ENCODE measurements at places on chromosomes 2 and 18.

DNA sequence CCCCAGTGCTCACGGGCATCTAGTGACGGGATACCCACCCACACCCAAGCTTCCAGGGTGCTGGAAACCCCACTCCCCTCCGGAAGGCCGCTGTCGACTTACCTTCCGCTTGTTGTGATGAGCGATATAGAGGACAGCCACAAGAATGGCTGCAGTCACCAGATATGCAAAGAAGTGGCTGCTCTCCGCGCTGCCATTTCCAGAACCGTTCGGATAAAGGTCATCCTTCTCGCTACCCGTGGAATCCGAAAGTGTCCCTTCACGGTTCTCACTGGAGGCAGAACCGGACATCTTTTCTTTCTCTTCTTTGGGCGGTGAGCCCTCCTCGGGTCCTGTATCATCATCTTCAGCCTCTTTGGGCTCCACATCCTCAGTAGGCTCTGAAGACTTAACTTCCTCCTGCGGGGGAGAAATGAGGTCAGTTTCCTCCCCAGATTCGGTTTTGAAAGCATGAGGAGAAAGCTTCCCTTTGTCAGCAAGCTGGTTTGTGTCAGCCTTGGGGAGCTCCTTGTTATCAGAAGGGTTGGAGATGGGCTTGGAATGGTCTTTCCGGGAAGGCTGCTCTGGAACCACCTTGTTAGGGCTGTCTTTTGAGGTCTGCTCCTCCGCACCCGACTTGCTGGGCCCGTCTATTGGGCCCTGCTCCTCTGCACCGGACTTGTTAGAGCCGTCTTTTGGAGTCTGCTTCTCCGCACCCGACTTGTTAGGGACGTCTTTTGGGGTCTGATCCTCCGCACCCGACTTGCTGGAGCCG lies 1.2 kb downstream of the TGOLN2 start:
- no peak for DNase-seq

GRCh38 chr2:121175326-121175725 lies 109.7 kb downstream of the TFCP2L1 start:
- DNase-seq: no peak

GRCh38 chr2:72148837-72149555 lies 1.3 kb upstream of the CYP26B1 start:
- DNase-seq: no peak

- DNase-seq: no peak
Measured at GRCh38 chr2:100939445-100939844, 62.6 kb upstream of the RPL31 start.

DNA sequence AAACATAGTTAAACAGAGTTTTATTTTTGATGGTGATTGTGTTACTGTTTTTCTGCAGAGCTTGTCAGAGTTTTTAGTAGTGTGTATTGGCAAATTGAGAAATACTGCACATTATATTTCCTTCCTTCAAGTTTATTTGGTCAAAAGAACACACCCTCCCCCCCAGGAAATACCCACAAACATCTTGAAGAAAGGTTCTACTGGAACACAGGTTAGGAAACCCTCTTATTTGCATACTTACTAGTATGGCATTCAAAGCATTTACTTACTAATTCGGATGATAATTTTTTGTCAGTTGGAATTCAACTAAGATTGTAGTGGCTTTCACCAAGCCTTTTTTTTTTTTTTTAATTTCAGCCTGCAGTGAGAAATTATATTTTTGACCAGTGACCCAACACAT lies 9.1 kb downstream of the CAB39 start:
- no peak for DNase-seq

DNA sequence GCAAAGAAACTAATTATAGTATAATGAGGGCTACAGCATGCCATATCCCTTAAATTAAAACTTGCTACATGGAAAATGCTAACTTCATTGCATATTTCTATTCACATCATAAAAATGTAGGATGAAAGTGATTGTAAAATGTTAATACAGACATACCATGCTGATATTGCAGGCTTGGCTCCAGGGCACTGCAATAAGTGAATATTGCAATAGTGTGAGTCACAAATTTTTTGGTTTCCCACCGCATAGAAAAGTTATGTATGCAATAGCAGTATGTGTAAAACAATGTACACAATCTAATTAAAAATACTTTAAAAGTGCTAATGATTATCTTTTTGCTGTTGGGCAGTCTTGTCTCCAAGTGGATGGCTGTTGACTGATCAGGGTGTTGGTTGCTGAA lies 162.1 kb downstream of the CD8B2 start:
- DNase-seq: no peak

DNA sequence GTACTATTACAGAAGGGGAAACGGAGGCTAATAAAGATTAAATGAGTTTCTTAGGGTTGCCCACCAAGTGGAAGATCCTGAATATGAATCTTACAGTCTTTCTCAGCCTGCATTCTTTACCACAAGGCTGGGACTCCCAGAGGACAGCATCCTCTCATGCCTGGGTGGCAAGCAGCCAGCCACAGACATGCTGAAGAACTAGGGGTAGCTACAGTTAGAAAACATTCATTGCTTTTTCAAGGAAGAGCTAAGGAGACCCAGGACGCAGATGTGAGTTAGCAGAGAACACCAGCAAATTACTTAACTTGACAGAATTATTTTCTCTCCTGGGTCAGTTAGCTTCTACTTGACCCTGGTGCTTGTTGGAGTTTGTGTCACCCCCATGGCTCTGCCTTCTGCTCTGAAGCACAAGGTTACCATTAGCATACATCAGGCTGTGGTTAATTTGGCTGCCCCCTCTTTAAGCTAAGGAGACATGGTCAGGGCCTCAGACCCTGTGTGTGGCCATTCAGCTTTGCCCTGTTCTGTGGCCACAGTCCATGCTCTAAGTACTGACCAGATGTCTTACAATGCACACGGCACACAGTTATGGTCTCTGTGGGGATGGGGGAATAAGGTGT lies 132.3 kb upstream of the TNP1 start:
- no peak for DNase-seq

- DNase-seq: no peak
Measured at GRCh38 chr2:239727182-239727775, 297.9 kb downstream of the NDUFA10 start.

GRCh38 chr2:129550536-129550935 lies 428.9 kb upstream of the RAB6C start:
- no peak for DNase-seq

DNA sequence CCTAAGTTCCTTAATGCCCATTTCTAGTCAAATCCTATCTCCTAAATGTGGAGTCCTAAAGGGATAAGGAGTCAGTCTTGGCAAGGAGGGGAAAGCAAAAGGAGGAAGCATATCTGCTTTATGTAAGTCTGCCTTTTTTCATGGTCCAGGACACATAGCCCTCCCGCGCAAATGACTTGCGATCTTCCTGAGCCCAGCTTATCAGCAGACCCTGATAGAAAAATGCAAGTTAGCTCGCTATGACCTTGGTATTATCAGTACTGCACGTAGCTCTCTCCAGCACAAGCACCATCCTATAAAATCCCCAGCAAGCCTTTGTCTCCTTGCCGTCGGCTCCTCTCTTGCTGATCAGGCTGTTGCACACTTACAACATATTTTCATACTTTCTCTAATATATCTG lies 281.4 kb upstream of the KCNH7 start:
- no peak for DNase-seq

- DNase-seq: no peak
Measured at GRCh38 chr2:222398446-222398885, 25.9 kb upstream of the SGPP2 start.

- no peak for DNase-seq
Measured at GRCh38 chr2:85668009-85668856, at the start of gene SFTPB. SFTPB (minus strand) TSS chr2:85668199; CDS start chr2:85668183, 16 bp downstream.

DNA sequence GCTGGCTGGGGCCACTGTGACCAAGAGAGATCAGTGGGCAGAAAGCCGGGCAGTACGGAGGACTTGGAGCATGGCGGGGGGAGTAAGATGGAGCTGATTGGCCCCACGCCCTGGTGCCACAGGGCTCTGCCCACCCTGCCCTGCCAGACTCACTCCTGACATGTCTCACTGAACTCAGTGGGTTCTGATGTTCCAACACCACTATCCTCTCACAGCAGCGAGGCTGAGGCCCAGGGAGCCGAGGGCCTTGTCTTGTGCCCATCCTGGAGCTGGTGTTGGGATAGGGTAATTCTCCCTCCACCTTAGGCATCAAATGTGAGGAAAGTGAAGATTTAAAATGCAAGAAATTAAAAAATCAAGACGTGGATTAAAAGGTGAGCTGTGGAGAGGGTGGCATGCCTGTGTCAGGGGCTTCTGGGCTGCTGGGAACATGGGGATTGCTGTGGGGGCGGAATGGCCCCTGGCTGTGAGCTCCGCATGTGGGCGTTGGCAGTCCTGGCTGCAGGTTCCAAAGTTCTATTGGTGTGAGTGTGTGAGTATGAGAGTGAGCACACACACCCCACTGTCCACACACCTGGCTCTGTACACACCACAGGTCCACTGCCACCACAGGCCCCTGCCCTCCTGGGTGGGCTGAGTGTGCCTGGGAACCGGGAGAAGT lies 283.5 kb upstream of the HS6ST1 start:
- DNase-seq: no peak

DNA sequence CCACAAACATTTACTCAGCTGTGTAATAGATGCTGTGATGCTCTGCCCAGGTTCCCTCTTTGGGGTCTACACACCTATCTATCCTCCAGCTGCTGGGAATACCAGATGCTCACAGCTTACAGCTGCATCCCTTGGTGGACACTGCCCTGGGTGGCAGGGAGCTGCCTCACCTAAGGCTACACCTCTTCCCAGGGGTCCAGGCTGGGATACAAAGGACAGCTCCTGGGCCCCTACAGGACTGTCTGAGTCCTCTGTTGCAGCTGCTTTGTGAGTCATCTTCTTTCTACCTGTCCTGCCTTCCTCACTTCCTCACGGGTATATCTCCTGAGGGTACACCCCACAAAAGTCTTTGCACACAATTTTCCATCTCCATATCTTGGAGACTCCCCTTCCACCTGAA lies 27.6 kb downstream of the THNSL2 start:
- no peak for DNase-seq

GRCh38 chr2:45841752-45842407 lies 190.4 kb downstream of the PRKCE start:
- DNase-seq: no peak

GRCh38 chr2:48357351-48357750 lies 172.6 kb upstream of the STON1 start:
- DNase-seq: no peak

- no peak for DNase-seq
Measured at GRCh38 chr2:70412294-70413070, 110.6 kb upstream of the FAM136A start.

GRCh38 chr18:45164551-45164950 lies 450.7 kb upstream of the SLC14A2 start:
- DNase-seq: no peak

- no peak for DNase-seq
Measured at GRCh38 chr2:223735659-223736244, 101.6 kb downstream of the AP1S3 start.

DNA sequence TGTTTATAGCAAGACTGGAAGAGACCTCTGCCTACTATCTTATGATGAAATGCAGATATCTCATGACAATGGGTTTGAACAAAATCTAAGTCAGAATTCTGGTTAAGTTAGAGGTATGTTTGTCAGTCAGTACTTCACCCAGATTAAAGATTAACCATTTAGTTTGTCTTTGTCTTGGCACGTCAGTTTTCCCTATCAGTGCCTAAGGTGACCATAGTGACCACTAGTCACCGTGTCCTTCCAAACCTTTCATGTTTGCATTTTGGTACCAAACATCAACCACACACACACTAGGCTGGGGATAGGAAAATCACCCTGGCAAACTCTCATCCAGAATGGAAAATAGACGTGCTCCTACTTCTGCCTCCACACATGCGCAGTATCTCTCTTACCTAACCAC lies 248.9 kb downstream of the PIEZO2 start:
- DNase-seq: no peak

- DNase-seq: no peak
Measured at GRCh38 chr2:39568561-39569006, 97.1 kb upstream of the TMEM178A start.

GRCh38 chr2:235773188-235773928 lies 279.5 kb downstream of the AGAP1 start:
- no peak for DNase-seq

GRCh38 chr18:21575656-21576055 lies 24.8 kb downstream of the ESCO1 start:
- DNase-seq: no peak

DNA sequence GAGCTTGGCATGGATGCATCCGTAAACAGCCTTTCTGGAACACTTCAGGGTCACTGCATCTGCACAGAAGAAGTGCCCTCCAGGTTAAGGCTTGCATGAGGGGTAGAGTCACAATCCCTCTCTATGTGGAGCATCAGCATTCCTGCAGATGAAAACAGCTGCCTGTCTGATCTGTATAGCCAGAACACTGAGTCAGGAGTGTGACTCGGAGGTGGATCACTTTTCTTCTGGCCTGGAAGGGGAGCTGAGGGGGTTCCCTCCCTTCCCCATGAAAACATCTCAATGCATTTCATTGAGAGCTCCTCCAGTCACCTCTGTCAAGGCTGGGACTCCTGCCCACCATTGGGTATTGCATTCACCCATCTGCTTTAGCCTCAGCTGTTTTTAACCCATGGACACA lies 72.5 kb upstream of the SERPINE2 start:
- no peak for DNase-seq

DNA sequence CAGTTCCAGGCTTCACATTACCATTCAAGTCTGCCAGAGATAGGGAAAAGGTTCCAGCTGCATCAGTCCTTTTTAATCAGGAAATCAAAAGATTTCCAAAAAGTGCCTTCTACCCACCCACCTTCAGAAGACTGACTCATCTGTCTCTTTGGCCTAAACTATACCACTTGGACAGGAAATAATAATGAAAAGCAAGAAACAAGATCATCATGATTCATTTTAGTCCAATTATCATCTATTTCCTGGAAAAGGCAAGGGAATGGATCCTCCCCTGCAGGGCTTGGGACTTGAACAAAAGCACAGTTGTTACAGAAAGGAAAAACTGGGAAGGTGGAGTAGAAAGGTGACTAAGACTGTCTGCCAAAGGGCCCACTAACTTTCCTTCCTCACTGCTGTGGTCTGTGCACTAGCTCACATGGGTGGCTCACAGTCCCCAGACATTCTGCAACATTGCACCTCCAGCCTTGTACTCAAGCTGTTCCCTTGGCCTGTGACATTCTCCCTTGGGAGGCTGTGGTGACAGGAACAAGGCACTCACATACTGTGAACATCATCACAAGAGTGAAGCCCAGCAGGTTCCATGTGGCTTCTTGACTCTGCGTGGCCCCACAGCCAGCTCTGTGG lies 75.3 kb downstream of the VSNL1 start:
- no peak for DNase-seq

- no peak for DNase-seq
Measured at GRCh38 chr18:22467760-22468553, 50.2 kb upstream of the CTAGE1 start.

GRCh38 chr2:56981554-56981953 lies 797.8 kb downstream of the CCDC85A start:
- no peak for DNase-seq

DNA sequence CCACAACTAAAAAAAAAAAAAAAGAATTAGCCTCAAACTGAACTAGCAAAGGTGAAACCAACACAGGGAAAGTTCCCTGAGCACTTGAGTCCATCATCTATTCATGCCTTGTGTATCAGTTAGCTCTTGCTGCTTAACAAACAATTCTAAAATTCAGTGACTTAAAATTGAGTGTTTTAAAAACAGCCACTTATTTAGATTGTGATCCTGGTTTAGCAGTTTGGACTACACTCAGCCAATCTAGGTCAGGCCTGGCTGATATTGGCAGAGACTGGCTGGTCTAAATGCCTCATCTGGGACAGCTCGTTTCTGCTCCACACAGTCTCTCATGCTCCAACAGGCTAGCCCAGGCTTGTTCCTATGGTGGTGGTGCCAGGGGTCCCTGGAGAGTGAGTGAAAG lies 247.9 kb downstream of the ATAD2B start:
- DNase-seq: no peak

All from stimulated activated CD4-positive, alpha-beta T cell treated with anti-CD3 and anti-CD28 coated beads, Interleukin-12 subunit alpha, Interleukin-12 subunit beta, amount 100 ng/mL, for 24 hours (primary cell).